NCI-H2107 (cell line): ENCODE measurements at places on chromosomes 6 and 20.

DNA sequence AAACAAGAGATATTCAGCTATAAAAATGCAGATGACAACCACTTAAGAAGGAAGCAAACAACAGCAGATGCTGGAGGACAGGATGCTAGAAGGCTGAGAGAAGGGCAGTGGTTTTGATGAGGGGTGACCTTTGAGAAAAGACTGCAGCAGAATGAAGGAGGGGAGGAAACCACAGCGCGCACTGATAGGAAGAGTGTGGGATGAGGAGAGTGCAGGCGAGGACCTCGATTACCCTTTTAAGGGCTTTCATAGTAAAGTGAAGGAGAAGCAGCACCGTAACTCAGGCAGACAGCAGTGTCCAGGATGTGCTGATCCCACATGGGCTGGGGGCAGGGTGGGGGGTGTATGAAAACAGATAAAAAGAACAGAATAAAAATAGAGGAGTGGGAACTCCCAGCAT lies 19.2 kb downstream of the ZBTB2 start:
- DNase-seq = no peak

- DNase-seq = no peak
These were observed 241.0 kb downstream of the ADGRG6 start for GRCh38 chr6:142542704-142543233.

DNA sequence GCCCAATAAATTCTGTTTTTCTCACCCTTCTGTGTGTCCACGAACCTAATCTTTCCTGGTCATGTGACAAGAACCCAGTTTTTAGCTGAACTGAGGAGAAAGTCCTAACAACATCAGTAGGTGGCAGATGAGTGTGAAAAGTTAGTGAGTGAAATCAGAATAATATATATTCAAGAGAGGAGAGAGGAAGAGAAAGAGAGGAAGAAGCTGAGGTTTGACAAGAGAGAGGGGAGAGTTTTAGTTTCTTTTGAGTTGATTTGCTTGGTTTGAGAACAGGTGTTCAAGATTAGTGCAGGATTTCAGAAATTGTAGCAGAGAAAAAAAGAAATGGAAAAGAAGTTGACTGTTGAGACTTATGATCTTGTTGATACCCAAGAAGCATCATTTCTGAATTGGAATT lies 930.5 kb upstream of the FLRT3 start:
- no peak for DNase-seq

GRCh38 chr20:911882-912600 lies 4.1 kb downstream of the ANGPT4 start:
- DNase-seq = no peak

DNA sequence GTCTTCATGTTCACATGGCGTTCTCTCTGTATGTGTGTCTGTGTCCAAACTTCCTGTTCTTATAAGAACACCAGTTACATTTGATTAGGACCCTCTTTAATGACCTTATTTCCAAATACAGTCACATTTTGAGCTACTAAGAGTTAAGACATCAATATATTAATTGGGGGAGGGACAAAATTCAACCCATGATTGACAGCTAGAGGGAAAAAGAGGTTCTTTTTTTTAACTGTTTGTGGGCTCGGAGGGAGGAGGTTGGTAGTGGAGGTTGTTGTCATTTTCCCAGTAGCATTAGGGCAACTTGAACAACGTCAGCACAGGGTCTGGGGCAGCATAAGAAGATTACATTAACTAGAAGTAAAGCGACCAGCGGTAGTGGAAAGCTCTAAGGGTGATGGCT lies 2.3 kb upstream of the GMDS start:
- no peak for DNase-seq

GRCh38 chr20:34710861-34711574 lies 6.9 kb downstream of the TP53INP2 start:
- DNase-seq = no peak

DNA sequence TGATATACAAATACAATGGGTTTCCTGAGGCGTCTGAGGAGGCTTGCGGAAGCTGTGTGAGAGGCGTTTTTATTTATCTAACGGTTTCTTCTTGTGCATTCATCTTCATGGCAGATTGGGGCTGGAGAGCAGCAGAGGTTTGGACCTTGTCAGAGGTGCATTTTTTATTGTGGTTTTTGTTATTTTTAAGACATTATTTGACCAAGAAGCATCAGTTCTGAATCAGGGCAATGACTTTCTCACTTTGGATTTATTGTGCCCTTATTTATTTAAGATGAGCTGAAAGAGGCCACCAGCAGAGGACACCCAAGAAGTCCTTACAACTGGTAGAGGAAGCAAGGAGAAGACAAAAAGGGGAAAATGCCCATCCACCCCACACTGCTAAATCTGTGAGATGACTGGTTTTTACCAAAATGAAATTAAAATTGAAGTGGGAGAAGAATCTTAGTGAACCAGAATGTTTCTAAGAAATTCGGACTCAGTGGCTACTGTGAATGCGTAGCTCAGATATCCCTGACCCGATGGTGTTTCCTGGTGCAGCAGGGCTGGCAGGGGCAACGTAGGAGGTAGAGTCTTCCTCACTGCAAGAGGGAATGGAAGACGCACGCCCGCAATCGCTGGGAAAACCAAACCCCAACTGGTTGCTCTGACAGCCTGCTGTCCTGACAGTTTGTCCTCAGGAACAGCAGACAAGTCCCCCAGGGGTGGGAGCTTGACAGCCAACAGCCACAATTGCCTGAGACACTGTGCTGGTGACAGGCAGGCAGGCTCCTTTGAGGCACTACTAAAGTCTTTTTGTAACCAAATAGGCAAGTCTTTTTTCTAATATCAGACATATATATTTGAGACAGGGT lies 14.2 kb downstream of the PRR18 start:
- no peak for DNase-seq
